Right cardiac atrium (tissue), 5 donors: ENCODE measurements at places on chromosomes 12 and 14. TPM values are rescaled to one million over a fixed set of nuclear protein-coding genes. Genes with fewer than 3 reads are reported as not detected.

DNA sequence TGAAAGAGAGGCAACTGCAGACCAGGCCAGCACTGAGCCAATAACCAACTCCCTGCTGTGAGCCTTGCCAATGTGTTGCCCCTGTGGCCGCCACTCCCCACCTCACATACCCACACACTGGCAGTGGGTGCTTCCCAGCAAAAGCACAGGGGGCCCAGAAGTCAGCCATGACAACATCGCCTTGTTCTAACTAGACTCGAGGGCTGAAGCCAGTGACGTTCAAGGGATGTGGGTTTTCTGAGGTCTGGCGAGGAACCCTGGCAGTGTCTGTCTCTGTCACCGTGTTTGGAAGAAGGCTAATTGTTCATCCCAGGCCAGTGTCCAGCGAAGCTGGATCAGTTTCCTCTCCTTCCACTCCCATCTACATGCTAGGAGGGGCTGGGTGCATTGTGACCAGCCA lies 311.8 kb upstream of the AMIGO2 start:
- DNase-seq: no peak

PTPRR gene
- polyA plus RNA-seq: 0.72 TPM

- no peak for DNase-seq
Observed at GRCh38 chr12:72872238-72872887, 600.2 kb downstream of the TRHDE start.

DNA sequence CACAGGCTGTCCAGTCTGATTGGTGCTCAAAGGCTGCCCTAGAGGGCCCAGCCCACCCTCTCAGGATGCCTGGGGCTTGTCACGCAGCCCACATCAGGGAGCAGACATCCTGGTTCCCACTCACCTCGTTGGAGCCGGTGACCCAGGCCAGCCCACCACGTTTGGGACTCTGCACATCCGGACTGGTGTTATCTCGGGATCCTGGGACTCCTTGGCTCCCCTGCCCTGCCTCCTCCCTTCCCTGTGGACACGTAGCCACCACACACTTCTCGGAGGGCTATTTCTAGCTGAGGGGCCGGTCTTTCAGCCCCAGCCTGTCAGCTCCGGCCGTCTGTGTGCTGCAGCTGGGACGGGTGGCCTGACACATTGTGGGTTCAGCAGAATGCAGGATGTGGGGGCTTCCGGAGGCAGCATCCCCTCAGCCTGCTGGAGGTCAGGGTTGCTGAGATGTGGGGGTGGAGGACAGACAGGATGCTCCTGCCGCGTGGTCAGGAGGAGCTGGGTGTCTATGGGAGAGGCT lies 12.8 kb upstream of the FGF23 start:
- DNase-seq: peak; percentile 69

GRCh38 chr12:89962648-89963047 lies 254.0 kb upstream of the ATP2B1 start:
- no peak for DNase-seq

DNA sequence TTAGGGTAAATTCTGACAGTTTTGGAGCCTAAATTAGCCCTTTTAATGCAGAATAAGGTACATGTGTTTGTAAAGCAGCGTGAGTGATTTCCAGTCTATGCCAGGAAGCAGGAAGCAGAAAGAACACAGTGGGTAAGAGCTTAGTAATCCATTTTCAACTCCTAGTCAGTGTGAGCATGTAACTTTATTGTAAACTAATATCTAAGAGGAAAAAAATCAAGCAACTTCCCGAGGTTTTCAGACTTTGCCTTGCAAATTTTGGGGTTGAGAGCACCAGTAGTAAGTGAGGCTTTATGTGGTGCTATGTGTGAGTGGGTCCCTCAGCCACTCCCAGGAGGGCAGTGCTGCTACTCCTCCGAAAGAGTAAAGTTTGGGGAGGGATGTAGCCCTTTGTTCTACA lies 2.9 kb downstream of the CIPC start:
- DNase-seq: no peak

SPTB gene
- 68.4 TPM for polyA plus RNA-seq

DNA sequence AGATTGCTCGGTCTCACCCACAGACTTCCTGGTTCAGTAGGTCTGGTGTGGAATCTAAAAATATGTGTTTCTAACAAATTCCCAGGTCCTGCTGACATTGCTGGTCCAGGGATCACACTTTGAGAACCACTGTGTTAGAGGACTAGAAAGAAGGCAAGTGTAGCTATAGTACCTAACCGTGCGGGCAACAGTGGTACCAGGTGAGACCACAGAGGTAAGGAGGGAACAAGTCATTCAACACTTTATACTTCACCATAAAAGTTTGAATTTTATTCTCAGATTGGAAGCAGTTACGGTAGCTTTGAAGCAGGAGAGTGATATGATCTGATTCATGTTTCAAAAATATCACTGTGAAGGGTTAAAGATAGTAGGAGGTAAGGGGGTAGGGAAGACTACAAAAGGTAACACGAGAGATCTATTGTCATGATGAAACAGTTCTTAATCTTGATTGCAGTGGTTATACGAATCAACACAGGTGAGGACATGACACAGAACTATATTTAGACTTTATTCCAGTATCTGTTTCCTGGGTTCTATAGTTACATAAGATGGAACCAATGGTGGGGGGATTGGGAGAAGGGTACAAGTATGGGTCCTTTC lies 73.5 kb downstream of the CDK17 start:
- DNase-seq: no peak

DNA sequence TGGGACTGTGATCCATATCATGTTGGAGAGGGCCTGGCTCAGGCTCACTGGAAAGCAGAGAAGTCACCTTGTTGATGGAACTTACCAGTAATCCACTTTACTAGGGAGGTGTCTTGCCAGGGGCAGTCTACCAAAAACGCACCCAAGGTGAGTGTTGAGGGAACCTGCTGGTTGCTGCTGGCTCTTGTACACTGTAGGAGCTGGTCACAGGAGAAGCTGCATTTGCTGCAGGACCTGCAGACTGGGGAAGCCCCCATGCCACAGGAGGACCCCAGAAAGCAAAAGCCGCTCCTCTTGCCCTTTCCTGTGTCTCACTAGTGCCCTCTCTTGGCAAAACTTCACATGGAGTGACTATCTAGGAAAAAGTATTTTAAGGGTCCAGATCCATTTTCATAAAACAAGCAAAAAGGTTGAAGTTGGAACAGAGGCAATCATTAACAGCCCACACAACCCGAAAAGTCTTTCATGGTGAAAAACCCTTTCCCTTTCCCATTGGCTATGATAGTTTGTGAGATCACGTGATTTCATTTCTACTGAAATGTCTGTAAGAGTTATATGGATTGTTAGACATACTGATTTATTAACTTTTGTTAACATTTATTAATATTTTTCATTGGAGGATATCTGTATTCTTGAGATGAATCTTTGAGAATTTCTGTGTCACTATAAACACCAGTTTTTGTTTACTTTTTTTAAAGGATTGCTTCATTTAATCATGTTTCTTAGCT lies 59.2 kb downstream of the RASSF8 start:
- no peak for DNase-seq
